ENCODE measurements at places on chromosomes 4 and X.
A peak's percentile ranks its signal among the peaks of the same experiment; 100 is the strongest.

DNA sequence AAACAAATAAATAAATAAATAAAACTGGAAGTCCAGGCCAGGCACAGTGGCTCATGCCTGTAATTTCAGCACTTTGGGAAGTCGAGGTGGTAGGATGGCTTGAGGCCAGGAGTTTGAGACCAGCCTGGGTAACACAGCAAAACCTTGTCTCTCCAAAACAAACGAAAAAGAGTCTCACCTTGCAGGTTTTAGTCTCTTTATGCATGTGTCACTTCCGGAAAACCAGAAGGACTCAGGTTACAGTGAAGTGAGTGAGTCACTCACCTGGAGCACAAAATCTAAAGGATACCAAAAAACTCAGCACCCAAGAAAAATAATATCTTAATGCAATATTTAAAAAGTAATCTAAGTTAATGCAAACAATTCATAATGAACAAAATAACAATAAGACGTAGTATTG is 20.1 kb upstream of the SLC34A2 start:
- no peak for DNase-seq
- no peaks in the 10 kb centered on the region for H3K4me1 ChIP-seq
- H3K36me3 ChIP-seq, result no peaks in the 10 kb centered on the region
- no peak overlapping the region for H3K27ac ChIP-seq
- H3K27me3 ChIP-seq, result no peaks in the 10 kb centered on the region

DNA sequence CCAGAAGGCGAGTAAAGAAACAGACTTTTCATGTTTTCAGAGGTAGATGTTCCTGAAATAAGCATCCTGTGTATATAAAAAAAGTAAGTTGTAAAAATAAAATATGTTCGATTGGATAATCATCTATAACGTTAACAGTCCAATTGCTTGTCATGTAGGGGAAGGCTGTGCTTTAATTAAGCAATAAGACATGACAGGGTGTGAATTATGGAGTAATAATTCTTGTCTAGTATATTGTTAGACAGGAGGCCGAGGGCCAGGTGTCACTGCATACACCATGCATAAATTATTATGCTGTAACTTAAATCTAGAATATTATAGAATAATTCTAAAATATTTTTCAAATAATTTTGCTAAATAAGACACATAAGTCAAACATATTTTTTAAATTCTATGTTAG is 494.6 kb upstream of the TENM3 start:
- no peak for DNase-seq
- no peaks in the 10 kb centered on the region for H3K4me1 ChIP-seq
- H3K36me3 ChIP-seq, result no peaks in the 10 kb centered on the region
- H3K27me3 ChIP-seq, result no peaks in the 10 kb centered on the region
- H3K27ac ChIP-seq, result no peak overlapping the region
- no peak overlapping the region for H3K4me3 ChIP-seq

DNA sequence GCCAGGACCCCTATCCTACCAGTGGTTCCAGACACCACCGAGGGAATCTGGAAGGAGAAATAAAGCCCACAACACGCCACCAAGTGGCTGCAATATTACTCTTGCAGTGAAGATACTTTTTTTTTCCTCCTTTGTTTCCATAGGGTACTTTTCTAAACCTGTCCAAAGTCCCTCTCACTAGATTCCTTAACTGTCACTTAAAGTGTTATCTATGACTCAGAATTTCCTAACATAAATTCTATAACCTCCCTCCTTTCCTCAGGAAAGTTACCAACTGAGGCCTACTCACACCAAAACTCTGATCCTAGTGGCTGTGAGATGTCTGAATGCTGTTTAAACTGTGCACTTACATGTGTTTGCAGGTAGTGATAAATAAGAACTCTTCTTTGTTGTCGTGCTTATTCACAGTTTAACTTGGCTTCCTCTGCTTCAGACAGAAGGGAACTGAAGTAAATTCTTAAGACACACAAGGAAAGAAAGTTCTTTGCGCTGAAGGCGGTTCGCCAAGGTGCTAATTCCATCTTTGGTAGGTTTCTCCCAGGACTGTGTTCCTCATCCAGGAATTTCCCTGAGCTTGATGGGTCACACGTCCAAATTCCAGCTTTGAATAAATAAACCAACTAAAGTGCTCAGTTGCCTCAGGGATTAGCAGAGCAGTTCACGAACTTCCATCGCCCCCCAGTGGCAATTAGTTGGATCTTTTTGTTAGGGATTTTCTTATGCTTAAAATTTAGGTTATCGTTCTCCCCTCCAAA is 10.7 kb upstream of the HCCS start:
- peak; percentile 80 for DNase-seq
- H3K27me3 ChIP-seq, result no peaks in the 10 kb centered on the region
- H3K36me3 ChIP-seq, result no peaks in the 10 kb centered on the region
- 0 out of 2 replicates have a peak, but pooled peaks cover 2% of the 10 kb centered on the region for H3K4me1 ChIP-seq
- H3K4me3 ChIP-seq, result no peak overlapping the region

DNA sequence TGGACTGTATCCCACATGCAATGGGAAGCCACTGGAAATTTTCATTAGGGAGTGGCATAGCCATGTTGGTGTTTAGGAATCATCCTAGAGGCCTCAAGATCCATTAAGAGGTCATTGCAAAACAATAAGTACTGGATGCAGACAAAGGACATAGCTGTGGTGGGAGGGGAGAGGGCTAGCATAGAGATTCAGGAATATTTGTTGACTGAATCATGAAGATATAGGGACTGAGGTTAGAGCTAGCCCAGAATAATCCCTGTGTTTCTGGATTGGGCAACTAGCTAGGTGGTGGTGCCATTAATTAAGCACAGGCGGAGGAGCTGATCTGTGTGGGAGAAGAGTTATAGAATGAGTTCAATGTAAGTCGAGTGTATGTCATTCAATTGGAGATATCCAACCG is 135.0 kb downstream of the RAB28 start:
- DNase-seq, result peak; percentile 6
- H3K4me1 ChIP-seq, result peaks cover 6% of the 10 kb centered on the region
- H3K4me3 ChIP-seq, result no peak overlapping the region
- H3K27me3 ChIP-seq, result peaks cover 5% of the 10 kb centered on the region
- H3K27ac ChIP-seq, result no peak overlapping the region
- H3K36me3 ChIP-seq, result no peaks in the 10 kb centered on the region

- H3K27me3 ChIP-seq, result peaks cover 2% of the 10 kb centered on the region
- H3K4me3 ChIP-seq, result no peak overlapping the region
- no peaks in the 10 kb centered on the region for H3K4me1 ChIP-seq
- DNase-seq, result peak; percentile 7
- H3K27ac ChIP-seq, result no peak overlapping the region
- H3K36me3 ChIP-seq, result no peaks in the 10 kb centered on the region
Observed at GRCh38 chr4:40401631-40402030, 66.5 kb downstream of the CHRNA9 start.

GRCh38 chr4:37641886-37642849 is 44.0 kb downstream of the RELL1 start:
- H3K4me3 ChIP-seq, result no peak overlapping the region
- no peaks in the 10 kb centered on the region for H3K27me3 ChIP-seq
- DNase-seq, result no peak
- no peak overlapping the region for H3K27ac ChIP-seq
- H3K36me3 ChIP-seq, result peaks cover 11% of the 10 kb centered on the region

DNA sequence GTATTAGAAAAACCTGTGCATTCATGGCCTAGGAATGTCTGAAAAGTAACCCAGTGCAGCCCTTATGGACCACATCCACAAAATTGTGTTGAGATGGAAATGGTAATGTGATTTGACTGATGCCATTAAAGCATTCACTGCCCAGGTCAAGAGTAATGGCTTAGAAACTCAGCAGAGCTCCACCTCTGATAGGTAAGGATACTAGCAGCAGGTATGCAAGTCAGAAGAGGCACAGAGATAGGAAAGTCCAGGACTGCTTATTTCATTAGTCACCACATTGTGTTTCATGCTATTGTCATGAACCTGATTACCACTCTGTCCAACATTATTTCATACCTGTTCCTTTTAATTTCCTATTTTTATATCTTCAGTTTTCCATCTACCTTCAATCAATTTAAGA is 2042.2 kb downstream of the ARAP2 start:
- DNase-seq, result no peak
- H3K4me3 ChIP-seq, result no peak overlapping the region
- H3K27ac ChIP-seq, result no peak overlapping the region
- no peaks in the 10 kb centered on the region for H3K36me3 ChIP-seq

- no peak overlapping the region for H3K27ac ChIP-seq
- H3K4me3 ChIP-seq, result no peak overlapping the region
- DNase-seq, result peak; percentile 30
Observed at GRCh38 chrX:70664726-70665125, 220.1 kb downstream of the DLG3 start.

- peak overlapping the region; percentile 4 for H3K27ac ChIP-seq
- peak; percentile 91 for DNase-seq
- H3K27me3 ChIP-seq, result no peaks in the 10 kb centered on the region
- H3K4me1 ChIP-seq, result peaks cover 9% of the 10 kb centered on the region
- H3K4me3 ChIP-seq, result no peak overlapping the region
- no peaks in the 10 kb centered on the region for H3K36me3 ChIP-seq
Observed at GRCh38 chr4:74473155-74473811, 28.3 kb downstream of the AREG start.

- no peak overlapping the region for H3K4me3 ChIP-seq
- H3K27me3 ChIP-seq, result no peaks in the 10 kb centered on the region
- no peaks in the 10 kb centered on the region for H3K36me3 ChIP-seq
- no peak overlapping the region for H3K27ac ChIP-seq
- no peak for DNase-seq
Observed at GRCh38 chrX:6708041-6708440, 173.1 kb upstream of the VCX3A start.

DNA sequence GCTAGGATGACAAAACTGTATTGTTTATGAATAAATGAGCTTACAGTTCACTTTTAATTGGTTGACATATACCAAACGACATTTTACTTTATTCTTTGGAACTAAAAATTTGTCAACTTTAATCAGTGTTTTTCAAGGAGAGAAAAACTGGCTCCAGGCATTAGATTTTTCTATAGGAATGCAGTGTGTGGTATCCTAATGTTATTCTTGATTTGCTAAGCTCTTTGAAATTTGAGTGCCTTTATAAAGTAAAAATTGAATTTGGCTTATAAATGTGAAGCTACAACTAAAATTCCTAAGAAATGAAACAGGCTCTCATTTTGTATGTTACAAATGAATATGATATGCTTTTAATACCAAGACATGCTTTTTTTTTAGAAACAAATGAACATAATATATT is 442.2 kb upstream of the TRAM1L1 start:
- no peak overlapping the region for H3K4me3 ChIP-seq
- no peak for DNase-seq
- no peaks in the 10 kb centered on the region for H3K36me3 ChIP-seq
- no peaks in the 10 kb centered on the region for H3K27me3 ChIP-seq
- H3K27ac ChIP-seq, result no peak overlapping the region

- no peak overlapping the region for H3K4me3 ChIP-seq
- no peak overlapping the region for H3K27ac ChIP-seq
- no peaks in the 10 kb centered on the region for H3K36me3 ChIP-seq
Observed at GRCh38 chr4:119672938-119673337, 44.3 kb upstream of the PDE5A start.

DNA sequence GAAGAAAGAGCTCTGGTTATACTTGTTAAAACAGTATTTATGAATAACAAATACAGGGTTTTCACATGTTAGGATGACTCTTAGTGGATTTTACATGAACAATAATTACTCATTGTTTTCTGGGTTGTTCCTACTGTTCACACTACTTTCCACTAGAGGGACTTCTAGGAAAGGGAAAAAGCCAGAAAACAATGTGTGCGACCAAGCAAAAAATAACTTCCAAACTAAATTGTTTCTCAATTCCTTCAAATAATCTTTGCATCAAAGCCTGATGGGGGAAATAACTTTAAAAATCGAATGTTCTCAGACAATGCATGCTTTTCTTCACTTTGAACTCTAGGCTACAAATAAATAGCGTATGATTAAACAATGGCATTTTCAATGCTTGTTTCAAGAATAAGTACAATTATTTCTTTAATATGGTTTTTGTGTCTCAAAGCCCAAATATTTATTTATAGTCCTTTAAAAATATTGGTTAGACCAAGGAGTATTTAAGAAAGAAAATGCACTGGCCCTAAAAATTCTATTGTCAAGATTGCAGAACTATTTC is 72.1 kb upstream of the ETNPPL start:
- H3K27ac ChIP-seq, result no peak overlapping the region
- H3K4me3 ChIP-seq, result no peak overlapping the region
- H3K4me1 ChIP-seq, result peaks cover 2% of the 10 kb centered on the region
- peaks cover 2% of the 10 kb centered on the region for H3K27me3 ChIP-seq

DNA sequence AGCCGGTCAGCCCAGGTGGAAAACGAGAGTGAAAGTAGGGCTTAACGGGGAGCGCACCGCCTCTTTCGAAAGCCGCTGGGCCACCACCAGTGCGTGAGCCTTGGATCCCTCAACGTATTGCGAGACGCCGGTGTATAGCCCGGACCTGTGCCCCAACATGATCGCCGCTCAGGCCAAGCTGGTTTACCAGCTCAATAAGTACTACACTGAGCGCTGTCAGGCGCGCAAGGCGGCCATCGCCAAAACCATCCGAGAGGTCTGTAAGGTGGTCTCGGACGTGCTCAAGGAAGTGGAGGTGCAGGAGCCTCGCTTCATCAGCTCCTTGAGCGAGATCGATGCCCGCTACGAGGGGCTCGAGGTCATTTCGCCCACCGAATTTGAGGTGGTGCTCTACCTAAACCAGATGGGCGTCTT is 929 bp downstream of the MAB21L2 start:
- no peaks in the 10 kb centered on the region for H3K36me3 ChIP-seq
- H3K27me3 ChIP-seq, result no peaks in the 10 kb centered on the region
- peak overlapping the region; percentile 78 for H3K4me3 ChIP-seq
- peak overlapping the region; percentile 94 for H3K27ac ChIP-seq

Data from IMR-90 (cell line).